Astrocyte (in vitro differentiated cells and primary cell): ENCODE measurements at places on chromosomes 12 and 14. TPM values are rescaled to one million over a fixed set of nuclear protein-coding genes. Genes with fewer than 3 reads are reported as not detected.

Gene RNASE3
- total RNA-seq: not detected in 2 replicates

Gene SMIM41
- 0.18 TPM in 1 of 2 replicates, not detected in the other for total RNA-seq

Gene ZNF839
- 7.8 and 8.0 TPM in 2 replicates for total RNA-seq

Gene DIO3
- total RNA-seq: 0.46 and 0.79 TPM in 2 replicates

Gene ZNF385A
- total RNA-seq: 23.0 and 24.4 TPM in 2 replicates

Gene HSPB8
- total RNA-seq: 53.7 and 54.6 TPM in 2 replicates

Gene HOXC10
- total RNA-seq: not detected in 2 replicates

Gene AQP6
- not detected in 2 replicates for total RNA-seq

Gene GPR135
- total RNA-seq: 6.2 and 6.7 TPM in 2 replicates

Gene VASH1
- 13.6 and 23.6 TPM in 2 replicates for total RNA-seq

GRCh38 chr14:22691171-22691570, 47.0 kb upstream of the OR6J1 start:
- DNase-seq: peak; percentile 94

DNA sequence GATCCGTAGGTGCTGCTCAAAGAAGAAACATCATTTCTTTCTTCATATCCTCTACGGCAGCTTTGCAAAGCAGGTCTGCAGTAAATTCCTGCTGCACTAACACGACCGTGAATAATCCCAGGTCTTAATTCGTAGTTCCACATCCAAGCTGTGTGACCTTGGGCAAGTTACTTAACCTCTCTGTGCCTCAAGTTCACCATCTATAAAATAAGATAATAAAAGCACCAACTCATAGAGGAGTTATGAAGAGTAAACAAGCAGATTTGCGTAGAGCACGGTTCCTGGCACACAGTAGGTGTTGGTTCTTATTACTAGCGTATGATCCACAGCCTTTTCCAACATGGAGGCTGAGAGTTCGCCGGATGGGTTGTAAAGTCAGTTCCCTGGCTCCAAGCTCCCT, 3.6 kb downstream of the NCOR2 start:
- no peak for DNase-seq

DNA sequence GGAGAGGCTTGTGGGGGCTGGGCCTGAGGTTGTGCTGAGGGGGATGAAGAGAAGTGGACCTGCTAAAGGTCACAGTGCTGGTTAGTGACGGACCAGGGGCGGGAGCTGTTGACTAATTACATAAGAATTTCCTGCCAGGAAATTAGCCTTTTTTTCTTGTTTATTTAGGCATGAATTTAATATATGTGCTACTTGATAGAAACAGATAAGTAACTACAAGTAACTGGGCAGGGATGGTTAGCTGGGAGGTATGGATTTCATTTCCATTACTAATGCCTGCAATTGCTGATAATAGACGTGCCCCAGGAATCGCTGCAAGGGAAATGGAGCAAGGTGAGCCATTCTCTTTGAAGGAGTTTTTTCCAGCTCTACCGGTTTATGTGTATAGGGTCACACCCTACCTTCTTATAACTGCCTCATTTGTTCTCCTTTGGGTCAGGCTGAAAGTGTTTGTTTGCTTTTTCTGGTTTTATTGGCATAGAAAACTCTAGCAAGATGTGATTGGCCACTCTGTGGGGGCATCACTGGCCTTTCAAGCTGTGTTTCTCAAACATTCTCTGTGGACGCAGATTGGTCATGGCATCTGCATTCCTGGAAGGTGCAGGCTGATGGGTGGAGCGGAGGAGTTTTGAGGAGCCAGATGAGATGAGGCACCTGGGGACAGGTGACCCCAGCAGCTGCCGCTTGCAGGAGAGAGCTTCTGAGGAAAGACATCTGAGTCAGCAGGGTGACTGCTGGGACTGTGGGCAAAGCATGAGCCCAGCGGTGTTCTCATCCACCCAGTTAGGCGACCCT, 19.0 kb upstream of the GPRC5A start:
- peak; percentile 90 for DNase-seq

DNA sequence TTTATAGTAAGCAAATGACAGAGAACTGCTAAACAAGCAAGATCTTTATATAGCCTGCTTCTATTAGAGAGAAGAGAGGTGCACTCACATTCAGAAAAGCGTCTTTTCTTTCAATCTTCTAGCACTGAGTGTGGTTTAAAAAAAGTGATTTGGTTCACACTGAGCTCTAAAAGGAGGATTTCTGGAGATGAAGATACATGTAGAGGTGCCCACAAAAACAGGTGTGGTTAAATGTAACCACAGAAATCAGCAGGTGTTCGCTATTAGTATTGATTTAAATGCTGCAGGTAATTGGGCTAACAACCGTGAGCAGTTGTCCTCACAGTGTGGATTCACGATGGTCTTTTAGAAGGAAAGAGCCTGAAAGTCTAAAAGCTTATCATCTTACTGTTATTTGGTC, 10.7 kb downstream of the PKP2 start:
- no peak for DNase-seq

DNA sequence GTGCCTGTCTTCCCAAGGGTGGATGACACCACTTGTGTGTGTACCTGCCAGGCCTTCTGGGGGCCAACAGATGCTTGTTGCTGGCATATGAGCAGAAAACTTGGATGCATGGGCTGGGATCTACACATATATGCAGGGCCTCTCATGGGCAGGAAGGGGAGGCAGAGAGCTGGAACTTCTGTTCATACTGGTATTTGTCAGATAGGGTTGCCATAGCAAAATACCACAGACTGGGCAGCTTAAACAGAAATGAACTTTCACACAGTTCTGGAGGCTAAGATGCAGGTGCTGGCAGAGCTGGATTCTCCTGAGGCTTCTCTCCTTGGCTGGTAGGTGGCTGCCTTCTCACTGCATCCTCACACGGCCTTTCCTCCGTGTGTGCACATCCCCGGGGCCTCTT, 121.8 kb downstream of the SUDS3 start:
- DNase-seq: no peak

DNA sequence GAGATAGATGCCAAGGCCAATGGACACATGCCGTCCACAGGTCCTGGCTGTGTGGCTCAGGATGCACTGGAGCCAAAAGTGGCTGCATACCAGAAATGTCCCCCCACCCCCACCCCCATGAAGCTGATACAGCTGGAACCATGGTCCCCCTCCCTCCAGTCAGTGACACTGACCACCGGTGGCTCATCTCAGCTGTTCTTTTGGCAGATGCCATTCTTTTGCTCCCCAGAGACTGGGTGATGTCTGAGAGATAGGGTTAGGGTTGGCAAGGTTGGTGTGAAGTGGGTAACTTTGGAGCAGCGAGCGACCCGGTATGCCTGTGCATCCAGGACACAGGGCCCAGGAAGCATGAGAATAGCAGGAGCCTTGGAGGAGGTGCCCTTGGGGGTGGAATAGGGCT, 285.6 kb downstream of the CACNA1C start:
- DNase-seq: no peak

GRCh38 chr12:5396541-5396940, 35.4 kb upstream of the NTF3 start:
- DNase-seq: no peak

- DNase-seq: peak; percentile 52
These were observed at the start of gene OAS3 for GRCh38 chr12:112937741-112938719. TSS of gene OAS3 (plus strand) at chr12:112938474. CDS start at chr12:112938531, 57 bp downstream.

DNA sequence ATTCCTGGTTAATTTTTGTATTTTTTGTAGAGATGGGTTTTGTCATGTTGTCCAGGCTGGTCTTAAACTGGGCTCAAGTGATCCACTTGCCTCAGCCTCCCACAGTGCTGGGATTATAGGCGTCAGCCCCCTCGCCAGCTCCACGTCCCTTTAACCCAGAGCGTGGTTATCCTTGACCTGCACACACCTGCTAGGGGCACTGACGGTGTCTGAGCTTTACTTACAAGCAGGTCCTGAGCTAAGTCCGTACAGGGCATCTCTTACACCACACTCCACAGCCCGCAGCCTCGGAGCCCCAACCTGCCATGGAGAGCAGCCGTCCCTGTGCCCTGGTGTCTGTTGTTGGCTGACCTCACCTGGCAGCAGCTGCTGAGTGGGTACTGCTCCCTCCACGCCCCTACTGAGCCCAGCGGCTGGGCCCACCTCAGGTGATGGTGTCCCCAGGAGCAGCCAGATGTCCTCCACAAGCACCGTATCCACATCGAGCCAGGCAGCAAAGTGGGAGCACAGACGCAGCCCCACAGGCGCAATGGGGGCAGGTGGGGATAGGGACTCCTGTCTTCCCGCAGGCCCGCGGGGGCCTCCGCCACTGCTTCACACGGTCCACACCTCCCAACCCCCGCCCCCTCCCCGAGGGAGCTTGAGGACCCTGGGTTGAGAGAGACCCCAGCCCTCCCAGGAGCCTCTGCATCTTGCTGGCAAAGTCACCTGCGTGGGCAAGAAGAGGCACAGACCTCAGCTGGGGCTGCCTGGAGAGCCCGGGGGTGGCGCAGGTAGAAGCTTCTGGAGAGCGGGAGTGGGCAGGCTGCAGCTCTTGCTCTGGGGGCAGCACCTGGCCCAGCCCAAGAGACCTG, 325.4 kb upstream of the SFSWAP start:
- no peak for DNase-seq

GRCh38 chr12:56206452-56207166, 15.1 kb downstream of the RNF41 start:
- peak; percentile 31 for DNase-seq

- no peak for DNase-seq
These were observed 745 bp downstream of the CDCA4 start for GRCh38 chr14:105019861-105020814.

GRCh38 chr12:58969237-58969636, 48.9 kb upstream of the LRIG3 start:
- no peak for DNase-seq

DNA sequence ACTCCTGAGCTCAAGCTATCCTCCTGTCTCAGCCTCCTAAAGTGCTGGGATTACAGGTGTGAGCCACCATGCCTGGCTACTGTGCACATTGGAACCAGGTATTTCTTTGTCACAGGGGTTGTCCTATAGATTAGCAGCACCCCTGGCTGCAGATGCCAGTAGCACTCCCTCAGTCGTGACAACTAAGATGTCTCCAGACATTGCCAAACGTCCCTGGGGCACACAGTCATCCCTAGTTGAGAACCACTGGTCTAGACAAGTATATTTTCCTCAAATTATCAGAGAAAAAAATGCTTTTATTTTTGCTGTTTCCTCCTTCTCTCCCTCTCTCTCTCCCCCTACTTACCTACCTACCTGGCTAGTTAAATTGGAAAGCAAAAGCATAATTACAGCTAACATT, 17.9 kb upstream of the P2RX7 start:
- no peak for DNase-seq

GRCh38 chr12:65532764-65533163, 254.3 kb downstream of the MSRB3 start:
- peak; percentile 95 for DNase-seq

DNA sequence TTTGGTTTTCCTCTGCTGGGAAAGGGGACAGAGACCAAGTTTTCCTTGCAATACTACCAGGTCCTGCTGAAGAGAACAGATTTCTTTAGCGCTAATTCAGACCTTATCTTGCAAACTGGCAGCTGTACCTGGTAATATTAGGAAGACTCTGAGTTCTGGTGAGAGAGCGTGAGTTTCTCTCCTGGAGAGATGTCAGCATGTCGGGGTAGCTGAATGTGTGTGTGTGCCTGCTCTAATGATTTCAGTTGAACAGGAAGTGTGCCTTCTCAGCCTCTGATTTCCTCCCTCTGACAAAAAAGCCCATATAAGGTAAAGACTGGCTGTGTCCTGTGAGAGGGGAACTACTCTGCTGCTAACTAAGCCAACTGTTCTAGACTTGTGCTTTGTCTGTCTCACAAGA, 10.3 kb upstream of the ERP27 start:
- DNase-seq: peak; percentile 85

GRCh38 chr12:28132398-28132797, 57.9 kb upstream of the CCDC91 start:
- no peak for DNase-seq

DNA sequence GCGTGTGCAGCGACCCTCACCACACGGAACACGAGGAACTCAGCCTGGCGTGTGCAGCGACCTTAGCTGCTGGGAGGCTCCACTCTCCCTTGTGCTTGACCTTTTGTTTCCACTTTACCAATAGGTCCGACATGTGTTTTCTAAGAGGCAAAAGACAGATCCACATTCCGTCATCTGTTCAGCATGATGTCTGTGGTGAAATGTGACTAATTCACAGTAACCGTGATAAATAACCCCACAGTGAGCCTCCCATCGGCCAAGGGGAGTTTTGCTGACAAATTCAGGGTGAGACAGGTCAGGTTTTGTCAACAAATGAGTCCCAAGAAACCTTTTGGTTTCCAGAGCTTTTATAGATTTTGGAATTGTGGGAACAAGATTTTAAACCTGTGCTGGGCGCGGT, 55.9 kb downstream of the MOK start:
- DNase-seq: peak; percentile 86

DNA sequence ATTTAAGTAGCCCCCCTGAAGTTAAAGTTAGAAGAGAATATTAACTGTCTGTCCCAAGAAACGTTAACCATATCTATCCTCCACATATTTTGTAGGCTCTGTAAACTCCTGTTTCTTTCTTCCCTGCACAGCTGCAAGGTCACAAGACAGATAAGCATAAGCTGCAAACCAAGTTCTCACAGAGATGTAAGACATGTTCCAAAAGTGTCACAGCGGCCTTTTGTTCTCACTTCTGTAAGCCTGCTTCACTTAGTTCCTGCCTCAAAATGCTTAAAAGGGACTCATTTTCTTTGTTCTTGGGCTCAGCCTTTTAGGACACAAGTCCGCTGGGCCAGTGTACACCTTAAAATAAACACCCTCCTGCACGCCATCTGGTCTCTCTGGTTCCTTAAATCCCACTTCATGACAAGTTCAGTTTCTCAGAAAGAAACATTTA, 3.2 kb downstream of the RNASE1 start:
- DNase-seq: no peak

GRCh38 chr14:50228313-50228712, 3.1 kb downstream of the SOS2 start:
- DNase-seq: no peak

DNA sequence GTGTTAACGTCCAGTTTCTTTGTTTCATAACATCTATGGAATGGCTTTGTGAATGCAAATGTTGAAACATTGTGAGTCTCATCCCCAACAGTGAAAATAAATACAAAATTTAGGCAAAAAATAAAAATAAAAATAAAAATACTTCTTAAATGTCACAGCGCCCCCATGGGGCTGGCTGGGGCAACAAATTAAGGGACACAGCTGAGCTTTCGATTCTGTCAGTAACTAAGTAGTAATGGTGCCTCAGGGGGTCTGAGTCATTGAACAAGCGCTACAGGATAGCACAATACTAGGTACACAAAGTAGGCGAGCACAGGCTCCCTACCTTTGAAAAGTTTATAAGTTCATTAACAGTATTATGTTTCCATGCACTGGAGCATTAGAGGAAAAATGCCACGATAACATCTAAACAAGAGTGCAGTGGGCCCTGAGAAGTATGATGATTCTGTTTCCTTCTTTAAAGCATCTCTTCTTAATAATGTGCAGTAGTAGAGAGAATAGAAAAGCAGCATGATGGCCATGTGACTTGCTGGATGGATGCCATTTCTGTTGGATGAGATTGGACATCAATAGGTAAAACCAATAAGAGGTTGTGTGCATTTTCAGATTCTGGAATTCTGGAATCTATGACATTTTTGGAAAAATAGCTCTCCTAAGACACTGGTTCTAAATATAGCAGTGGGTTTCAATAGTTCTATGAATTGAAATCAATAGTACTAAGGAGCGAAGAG, 667.2 kb downstream of the DIO2 start:
- DNase-seq: peak; percentile 27

- DNase-seq: peak; percentile 45
These were observed 4.3 kb downstream of the GAPDH start for GRCh38 chr12:6538420-6539313.
